ENCODE measurements at places on chromosomes 16 and 17.
A peak's percentile ranks its signal among the peaks of the same experiment; 100 is the strongest.

DNA sequence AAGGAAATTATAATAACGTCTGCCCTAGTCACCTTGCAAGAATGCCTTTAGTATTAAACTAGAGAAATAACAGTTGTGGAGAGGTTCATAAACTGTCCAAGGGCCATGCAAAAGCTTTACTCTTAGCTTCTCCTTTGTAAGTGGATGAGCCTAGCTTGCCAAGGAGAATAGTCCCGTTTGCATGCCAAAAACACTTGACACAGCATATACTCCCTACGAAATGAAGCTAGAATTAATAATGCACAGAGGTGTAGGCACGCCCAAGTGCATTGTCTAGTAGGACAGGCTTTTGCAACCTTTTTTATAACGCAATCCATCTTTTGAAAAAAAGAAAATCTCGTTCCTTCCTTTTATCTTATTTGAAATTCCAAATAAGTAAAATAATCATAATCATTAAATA is 12.8 kb upstream of the CDRT4 start:
- DNase-seq: no peak

DNA sequence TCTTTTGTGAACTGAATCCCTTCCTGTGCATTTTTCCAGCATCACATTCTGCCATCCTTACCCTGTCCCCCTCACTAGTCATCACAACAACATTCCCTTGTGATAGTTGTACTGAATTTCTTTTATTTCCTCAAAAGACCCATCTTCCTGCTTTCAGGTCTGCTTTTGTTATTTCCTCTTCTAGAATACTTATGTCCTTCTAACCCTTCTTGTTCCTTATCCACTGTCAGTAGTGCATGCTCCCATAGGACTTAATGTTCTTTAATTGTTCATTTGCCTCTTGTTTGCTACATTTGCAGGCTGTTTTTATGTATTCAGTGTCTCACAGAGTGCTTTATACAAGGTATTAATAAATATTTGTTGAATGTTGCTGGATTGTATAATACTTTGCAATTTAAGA is 73.0 kb downstream of the BCAS3 start:
- no peak for DNase-seq

DNA sequence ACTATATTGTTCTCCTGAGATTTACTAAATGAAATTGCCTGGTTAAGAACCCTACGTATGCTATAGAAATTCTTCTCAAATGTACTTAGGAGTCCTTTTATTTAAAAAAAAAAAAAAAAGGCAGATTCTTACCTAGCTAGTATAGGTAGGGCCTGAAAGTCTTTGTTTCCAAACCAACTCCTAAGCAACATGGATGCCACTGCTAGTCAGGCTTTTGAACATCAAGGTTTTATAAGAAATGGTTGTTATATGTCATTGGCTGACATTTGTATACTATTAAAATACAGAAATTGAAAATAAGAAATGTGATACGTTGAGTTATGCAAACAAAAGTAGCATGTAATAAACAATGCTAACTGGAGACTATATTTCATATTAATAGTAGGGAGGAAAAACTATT is 1.2 kb downstream of the EVI2A start:
- no peak for DNase-seq

- DNase-seq: peak; percentile 7
Measured at GRCh38 chr17:19346351-19347255, 15.9 kb downstream of the B9D1 start.

GRCh38 chr17:40485851-40486521 is 15.4 kb downstream of the TNS4 start:
- DNase-seq: peak; percentile 76

- DNase-seq: no peak
Measured at GRCh38 chr17:63136369-63137012, 170.5 kb downstream of the TANC2 start.

DNA sequence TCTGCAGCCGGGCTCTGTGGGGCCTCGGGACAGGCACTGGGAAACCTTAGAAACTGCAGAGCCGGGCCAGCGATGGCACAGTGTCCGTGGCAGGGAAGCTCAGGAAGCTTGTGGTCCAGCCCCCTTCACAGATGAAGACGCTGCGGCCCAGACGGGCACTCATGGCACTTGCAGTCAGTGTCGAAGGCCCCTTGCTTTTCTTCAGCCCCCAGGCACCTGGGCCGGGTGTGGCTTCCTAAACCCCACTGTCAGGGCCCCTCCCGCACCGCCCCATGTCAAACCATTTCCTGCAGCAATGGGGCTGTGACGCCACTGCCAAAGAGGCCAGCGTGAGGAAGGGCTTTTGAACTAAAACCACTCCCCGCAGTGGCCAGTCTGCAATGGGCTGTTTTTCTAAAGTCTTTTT is 164.0 kb downstream of the LAT start:
- peak; percentile 81 for DNase-seq

DNA sequence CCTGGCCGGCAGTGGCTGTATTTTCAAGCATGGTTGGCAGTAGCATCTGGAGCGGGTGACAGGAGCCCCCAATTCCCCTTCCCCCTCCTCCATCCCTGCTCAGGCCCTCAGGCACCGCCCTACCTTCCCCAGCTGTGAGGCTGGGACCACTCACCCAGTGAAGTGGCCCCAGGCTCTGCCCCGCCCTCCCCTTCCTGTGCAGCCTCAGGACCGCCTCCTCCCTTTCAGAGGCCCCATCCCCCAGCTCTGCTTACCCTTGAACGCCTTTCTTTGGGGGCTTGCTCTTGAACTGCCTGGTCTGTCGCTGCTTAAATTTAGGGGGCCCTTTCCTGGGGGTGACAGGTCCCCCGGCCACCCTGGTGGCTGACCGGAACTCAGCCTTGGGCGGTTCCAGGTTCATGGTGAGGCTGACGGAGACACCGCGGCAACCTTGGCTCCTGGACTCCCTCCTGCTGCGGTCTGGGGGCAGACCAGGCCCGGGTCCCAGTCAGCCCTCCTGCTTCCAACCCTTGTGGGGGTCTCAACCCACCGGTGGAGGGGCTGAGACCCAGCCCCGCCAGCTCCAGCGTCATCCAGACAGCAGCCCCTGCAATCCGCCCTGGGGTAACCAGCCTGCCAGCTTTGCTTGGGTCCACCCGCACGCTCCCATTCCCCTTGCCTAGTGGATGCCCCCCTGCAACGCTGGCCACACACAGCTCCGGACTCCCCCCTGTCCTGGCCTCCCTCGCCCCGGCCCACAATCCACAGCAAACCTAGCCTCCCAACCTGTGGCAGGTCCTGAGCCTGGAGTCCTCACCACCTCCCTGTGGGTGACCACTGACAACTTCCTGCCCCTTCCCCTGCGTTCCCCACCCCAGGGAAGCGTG is 3.2 kb downstream of the PDE6G start:
- DNase-seq: peak; percentile 25

GRCh38 chr17:19867079-19867328 is 732 bp downstream of the ULK2 start:
- DNase-seq: peak; percentile 68

GRCh38 chr17:73308017-73308823 is 3.6 kb downstream of the CDC42EP4 start:
- no peak for DNase-seq

DNA sequence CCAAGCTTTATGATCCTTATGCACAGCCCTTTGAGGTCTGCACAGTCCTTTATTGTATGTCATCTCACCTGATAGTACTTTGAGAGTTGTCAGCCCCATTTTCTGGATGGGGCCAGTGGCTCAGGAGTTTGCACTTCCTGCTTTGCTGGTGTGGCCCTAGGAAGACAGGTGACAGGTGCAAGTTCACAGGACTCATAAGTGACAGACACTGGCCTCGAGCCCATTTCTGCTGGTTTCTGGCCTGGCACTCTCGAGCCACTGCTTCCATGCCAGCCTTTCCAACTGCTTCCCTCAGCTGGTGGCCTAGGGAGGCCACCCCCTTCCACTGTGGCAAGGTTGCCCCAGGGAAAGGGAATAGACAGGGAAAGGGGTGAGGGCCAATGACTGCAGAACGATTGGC is 84.4 kb upstream of the CCL1 start:
- DNase-seq: no peak

- no peak for DNase-seq
Measured at GRCh38 chr17:6706996-6707395, 6.2 kb downstream of the SLC13A5 start.

GRCh38 chr16:53968454-53968853 is 264.5 kb downstream of the FTO start:
- DNase-seq: no peak

DNA sequence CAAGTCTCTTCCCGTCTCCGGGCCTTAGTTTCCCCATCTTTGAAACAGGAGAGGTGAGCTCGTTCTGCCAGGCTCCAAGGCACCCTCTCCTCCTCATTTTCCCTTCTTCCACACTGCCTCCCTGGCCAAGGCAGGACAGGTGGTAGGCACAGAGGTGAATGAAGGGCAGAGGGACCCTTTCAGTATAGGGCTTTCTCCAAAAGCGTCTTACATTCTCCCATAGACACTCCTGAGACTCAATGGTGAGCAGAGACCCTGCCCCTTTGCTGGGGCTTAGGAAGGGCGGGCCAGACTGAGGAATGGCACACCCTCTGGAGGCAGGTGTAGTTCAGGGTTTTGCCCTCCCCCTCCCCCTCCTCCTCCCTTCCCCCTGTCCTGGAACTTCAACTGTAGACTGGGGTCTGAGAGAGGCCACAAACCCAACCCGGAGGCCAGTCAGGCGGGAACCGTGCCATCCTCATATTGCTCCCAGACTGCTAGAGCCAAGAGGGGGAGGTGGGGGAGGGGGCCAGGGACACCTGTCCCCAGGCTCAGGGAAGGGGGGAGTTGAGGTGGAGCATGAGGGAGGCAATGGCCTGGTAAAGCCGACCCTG is 1.9 kb downstream of the PLEKHH3 start:
- DNase-seq: no peak

DNA sequence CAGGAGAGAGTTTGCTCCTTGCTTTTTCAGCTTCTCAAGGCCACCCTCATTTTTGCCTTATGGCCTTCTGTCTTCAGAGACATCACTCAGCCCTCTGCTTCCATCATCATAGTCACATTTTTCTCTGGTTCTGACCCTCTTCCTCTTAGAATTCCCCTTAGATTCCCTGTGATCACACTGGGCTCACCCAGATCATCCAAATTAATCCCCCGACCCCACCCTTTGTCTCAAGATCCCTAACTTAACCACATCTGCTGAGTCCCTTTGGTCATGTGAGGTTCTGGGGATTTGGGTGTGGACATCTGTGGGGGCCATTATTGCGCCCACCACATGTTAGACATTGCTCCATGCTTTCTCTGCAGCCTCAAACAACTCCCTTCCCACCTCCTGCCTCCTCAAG is 323.4 kb downstream of the CPPED1 start:
- no peak for DNase-seq

DNA sequence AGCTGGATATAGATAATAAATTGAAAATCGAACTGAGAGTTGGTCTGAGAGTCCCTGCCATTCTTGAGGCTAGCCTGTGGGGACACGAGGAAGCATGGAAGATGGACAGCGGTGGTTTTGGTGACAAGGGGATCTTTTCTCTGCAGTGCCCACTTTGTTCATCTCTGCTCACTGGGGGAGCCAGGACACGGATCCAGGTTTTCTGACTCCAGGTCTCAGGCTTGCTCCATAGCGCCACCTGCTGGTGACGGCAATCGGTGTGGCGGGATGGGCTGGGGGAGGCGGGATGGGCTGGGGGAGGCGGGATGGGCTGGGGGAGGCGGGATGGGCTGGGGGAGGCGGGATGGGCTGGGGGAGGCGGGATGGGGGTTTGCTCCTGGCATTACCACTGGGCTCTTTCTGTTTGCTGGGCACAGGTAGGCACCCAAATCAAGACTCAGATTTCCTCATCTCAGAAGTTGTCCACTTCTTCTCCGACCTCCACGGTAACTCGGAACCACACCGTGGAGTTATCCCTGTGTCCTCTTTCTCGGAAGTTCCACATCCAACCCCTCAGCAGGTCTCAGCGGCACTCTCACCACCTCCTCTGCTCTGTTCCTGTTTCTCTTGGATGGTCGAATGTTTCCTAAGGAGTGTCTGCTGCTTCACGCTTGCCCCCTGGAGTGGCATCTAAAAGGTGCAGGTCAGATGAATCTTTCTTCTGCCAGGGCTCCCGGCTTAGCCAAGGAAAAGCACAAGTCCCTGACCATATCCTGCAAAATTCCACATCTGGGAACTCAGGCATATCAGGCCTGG is 142.4 kb downstream of the CYLD start:
- DNase-seq: peak; percentile 47

GRCh38 chr16:88289968-88290401 is 92.8 kb upstream of the ZNF469 start:
- no peak for DNase-seq

- DNase-seq: no peak
Measured at GRCh38 chr16:47377154-47377553, 83.7 kb downstream of the ITFG1 start.

- DNase-seq: no peak
Measured at GRCh38 chr16:83806731-83807130, 1.0 kb upstream of the HSBP1 start.

- DNase-seq: peak; percentile 39
Measured at GRCh38 chr16:8798174-8798527, 512 bp downstream of the PMM2 start.

GRCh38 chr16:69485816-69486215 is 61.4 kb downstream of the CYB5B start:
- no peak for DNase-seq

GRCh38 chr16:63614429-63614828 is 1507.4 kb downstream of the CDH11 start:
- DNase-seq: no peak

GRCh38 chr16:1054660-1055556 is 17.6 kb upstream of the SSTR5 start:
- peak; percentile 47 for DNase-seq

DNA sequence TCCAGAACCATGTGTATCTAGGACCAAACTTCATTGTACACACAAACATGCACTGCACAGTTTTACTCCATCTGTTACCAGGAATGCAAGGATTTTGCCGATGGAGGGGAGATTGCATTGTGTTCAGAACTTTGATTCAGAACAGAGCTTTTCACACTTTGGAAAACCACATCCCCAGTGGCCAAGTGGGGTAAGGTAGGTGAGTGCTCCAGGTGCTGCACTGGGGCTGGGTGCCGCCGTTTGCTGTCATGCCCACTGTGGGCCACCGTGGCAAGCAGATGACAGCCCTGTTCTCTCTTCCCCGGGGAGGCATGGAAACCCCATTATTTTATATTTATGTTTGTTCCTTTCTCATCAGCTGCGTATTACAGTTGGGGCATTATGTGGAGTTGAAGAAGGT is 29.3 kb upstream of the JPH3 start:
- DNase-seq: no peak

GRCh38 chr16:88309174-88309907 is 73.4 kb upstream of the ZNF469 start:
- no peak for DNase-seq

DNA sequence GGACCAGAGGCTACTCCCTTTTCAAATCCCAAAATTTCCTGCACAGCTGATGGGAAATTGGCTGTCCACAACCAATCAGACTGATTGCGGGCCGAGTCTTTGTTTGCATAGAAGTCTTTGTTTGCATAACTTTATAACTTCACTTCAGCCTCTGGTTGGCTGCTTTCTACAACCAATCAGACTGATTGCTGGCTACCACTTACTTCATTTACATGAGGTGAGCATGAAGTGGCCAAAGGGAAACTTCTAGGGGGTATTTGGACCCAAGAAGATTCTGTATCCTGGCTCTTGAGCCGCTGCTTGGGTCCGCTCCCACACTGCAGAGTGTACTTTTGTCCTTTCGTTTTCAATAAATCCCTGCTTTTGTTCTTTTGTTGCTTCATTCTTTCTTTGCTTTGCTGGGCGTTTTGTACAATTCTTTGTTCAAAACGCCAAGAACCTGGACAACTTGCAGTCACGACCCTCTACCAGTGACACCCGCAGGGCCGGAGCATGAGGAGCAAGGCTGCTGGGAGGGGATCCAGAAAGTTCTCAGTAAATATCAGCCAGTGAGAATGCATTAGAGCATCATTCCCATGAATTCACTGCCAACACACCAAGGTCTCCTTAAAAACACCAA is 67.5 kb downstream of the IQCK start:
- no peak for DNase-seq

Data from activated CD4-positive, alpha-beta memory T cell treated with anti-CD3 and anti-CD28 coated beads for 36 hours (primary cell).